Endothelial cell (in vitro differentiated cells): ENCODE measurements at places on chromosomes 1 and 21. TPM values are rescaled to one million over a fixed set of nuclear protein-coding genes. Genes with fewer than 3 reads are reported as not detected.

MGST3 gene
- total RNA-seq = 156 TPM

PCSK9 gene
- total RNA-seq = 6.8 TPM

ZNF648 gene
- total RNA-seq = not detected

MLLT11 gene
- total RNA-seq = 27.8 TPM

CXADR gene
- 19.4 TPM for total RNA-seq

RGS1 gene
- not detected for total RNA-seq

YTHDF2 gene
- total RNA-seq = 118 TPM

SLC44A5 gene
- 3.4 TPM for total RNA-seq

CD160 gene
- total RNA-seq = not detected

G0S2 gene
- total RNA-seq = not detected

GUCA2B gene
- not detected for total RNA-seq

OVAAL gene
- not detected for total RNA-seq

RSRP1 gene
- 119 TPM for total RNA-seq

MROH9 gene
- not detected for total RNA-seq

IVL gene
- not detected for total RNA-seq

USF1 gene
- 121 TPM for total RNA-seq

LCE2A gene
- total RNA-seq = not detected

HCN3 gene
- total RNA-seq = 7.3 TPM

C1orf87 gene
- 0.23 TPM for total RNA-seq

S100A7A gene
- total RNA-seq = not detected
